ENCODE measurements at places on chromosomes 5 and 9. TPM values are rescaled to one million over a fixed set of nuclear protein-coding genes. Genes with fewer than 3 reads are reported as not detected.

Gene PCDHGA7
- total RNA-seq = 10.0 TPM

Gene PRDM9
- total RNA-seq = not detected

Gene PDE6A
- total RNA-seq = under 0.01 TPM

Gene OTP
- not detected for total RNA-seq

- H3K4me3 ChIP-seq = no peak overlapping the region
- H3K4me1 ChIP-seq = no peaks in the 10 kb centered on the region
- no peak overlapping the region for H3K27ac ChIP-seq
- no peak for DNase-seq
- peaks cover 3% of the 10 kb centered on the region for H3K27me3 ChIP-seq
- no peaks in the 10 kb centered on the region for H3K36me3 ChIP-seq
Observed at GRCh38 chr5:141753971-141754713, 72.1 kb upstream of the ARAP3 start.

DNA sequence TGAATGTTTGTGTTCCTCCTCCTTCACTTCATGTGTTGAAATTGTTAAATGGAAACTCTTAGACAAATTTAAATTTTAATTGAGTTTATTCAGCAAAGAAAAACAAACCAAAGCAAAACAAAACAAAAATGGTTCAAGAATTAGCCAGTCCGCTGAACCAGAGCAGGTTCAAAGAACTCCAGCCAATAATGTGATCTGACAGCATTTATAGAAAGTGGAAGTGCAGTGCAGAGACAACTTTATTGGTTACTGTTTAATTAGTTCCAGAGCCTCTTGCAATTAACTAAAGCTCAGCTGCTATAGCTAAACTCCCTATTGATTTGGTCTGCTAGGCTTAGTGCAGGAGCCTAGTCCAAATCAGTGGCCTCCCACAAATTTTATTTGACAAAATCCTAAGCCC is 132.9 kb downstream of the RNF180 start:
- H3K27me3 ChIP-seq = no peaks in the 10 kb centered on the region
- DNase-seq = no peak
- no peaks in the 10 kb centered on the region for H3K4me1 ChIP-seq
- no peak overlapping the region for H3K4me3 ChIP-seq
- H3K36me3 ChIP-seq = no peaks in the 10 kb centered on the region

DNA sequence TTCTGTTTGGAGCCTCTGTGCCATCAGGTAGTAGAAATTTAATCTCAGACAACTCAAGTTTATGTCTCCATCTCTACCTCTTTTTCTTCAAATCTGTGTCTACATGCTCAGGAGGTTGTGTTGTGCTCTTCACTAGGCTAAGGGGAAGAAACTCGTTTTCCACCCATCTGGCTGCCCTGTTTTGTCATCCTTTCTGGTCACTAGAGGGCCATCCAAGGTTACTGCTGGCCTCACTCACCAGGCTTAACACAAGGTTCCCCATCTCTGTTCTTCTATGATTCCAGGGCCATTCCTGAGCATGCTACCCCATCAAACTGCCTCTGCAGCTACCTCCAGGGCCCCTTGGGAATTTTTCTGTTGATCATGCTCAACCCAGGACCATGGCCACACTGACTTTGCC is 213.3 kb upstream of the FBXL7 start:
- no peak for DNase-seq
- H3K4me1 ChIP-seq = no peaks in the 10 kb centered on the region
- no peak overlapping the region for H3K4me3 ChIP-seq

GRCh38 chr9:125405938-125406809 is 144.5 kb downstream of the GAPVD1 start:
- DNase-seq = no peak
- no peaks in the 10 kb centered on the region for H3K36me3 ChIP-seq
- H3K27me3 ChIP-seq = no peaks in the 10 kb centered on the region
- no peak overlapping the region for H3K4me3 ChIP-seq

DNA sequence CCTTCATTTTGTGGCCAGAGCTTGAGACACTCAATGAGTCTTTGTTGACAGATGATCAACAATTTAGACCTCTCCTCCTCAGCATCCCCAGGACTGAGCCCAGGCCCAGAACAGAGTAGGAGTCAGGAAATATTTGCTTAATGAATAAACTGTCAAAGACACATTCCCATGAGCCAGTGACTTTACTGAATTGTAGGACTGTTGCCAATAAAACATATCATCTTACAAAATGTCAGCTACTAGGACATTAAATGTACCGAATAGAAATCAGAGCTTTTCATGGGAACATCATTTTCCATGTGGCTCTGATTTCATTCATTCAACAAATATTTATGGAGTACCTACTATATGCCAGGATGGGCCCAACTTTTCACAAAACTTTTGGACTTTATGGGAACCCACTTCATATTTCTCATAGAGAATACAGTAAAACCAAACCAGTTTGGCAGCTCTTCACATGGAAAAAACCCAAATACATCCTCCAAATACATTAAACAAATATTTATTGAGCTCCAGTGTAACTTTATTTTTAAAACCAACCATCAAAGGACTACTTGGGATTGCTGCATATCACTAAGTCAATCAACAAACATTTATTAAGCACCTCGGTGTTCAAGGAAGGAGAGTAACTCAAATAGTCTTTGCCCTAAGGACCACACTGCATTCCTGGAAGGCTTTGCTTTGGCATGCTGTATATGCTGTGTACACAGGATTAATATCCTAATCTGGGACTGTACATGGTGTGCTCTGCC is 11.4 kb downstream of the VDAC1 start:
- H3K27ac ChIP-seq = no peak overlapping the region
- no peaks in the 10 kb centered on the region for H3K27me3 ChIP-seq
- no peak overlapping the region for H3K4me3 ChIP-seq
- DNase-seq = no peak
